ENCODE measurements at places on chromosomes 13 and 19. TPM values are rescaled to one million over a fixed set of nuclear protein-coding genes. Genes with fewer than 3 reads are reported as not detected.

C13orf42 gene
- not detected for polyA plus RNA-seq

PLK5 gene
- polyA plus RNA-seq, result 0.39 TPM

CACNA1A gene
- polyA plus RNA-seq, result 3.2 TPM

PTPRH gene
- 0.30 TPM for polyA plus RNA-seq

VSTM1 gene
- polyA plus RNA-seq, result 0.41 TPM

C3 gene
- 39.6 TPM for polyA plus RNA-seq

POGLUT2 gene
- 34.2 TPM for polyA plus RNA-seq

URAD gene
- not detected for polyA plus RNA-seq

CCDC70 gene
- polyA plus RNA-seq, result not detected

PLPPR3 gene
- polyA plus RNA-seq, result 9.9 TPM

RASAL3 gene
- polyA plus RNA-seq, result 1.9 TPM

ATP8B3 gene
- polyA plus RNA-seq, result 0.99 TPM

ZNF71 gene
- polyA plus RNA-seq, result 6.6 TPM

IGFL3 gene
- not detected for polyA plus RNA-seq

SLC7A9 gene
- polyA plus RNA-seq, result 1.4 TPM

UBAC2 gene
- 71.6 TPM for polyA plus RNA-seq

CTXN1 gene
- polyA plus RNA-seq, result 5.0 TPM

CCL25 gene
- not detected for polyA plus RNA-seq

ZNF560 gene
- polyA plus RNA-seq, result 0.26 TPM

CYP2A6 gene
- polyA plus RNA-seq, result 0.87 TPM

PRR19 gene
- 1.3 TPM for polyA plus RNA-seq

NANOS3 gene
- 2.1 TPM for polyA plus RNA-seq

FKRP gene
- 30.4 TPM for polyA plus RNA-seq

PPP2R1A gene
- polyA plus RNA-seq, result 277 TPM

LRRC8E gene
- 4.2 TPM for polyA plus RNA-seq

CNFN gene
- 0.74 TPM for polyA plus RNA-seq

CYP4F11 gene
- polyA plus RNA-seq, result not detected

PRR22 gene
- 2.9 TPM for polyA plus RNA-seq

NLRP9 gene
- not detected for polyA plus RNA-seq

FUT6 gene
- polyA plus RNA-seq, result 0.71 TPM

TYROBP gene
- 20.4 TPM for polyA plus RNA-seq

GPATCH1 gene
- 17.1 TPM for polyA plus RNA-seq

PPAN gene
- polyA plus RNA-seq, result 22.1 TPM

FCGBP gene
- polyA plus RNA-seq, result 8.2 TPM

ZBTB7A gene
- 11.9 TPM for polyA plus RNA-seq

ZNF100 gene
- polyA plus RNA-seq, result 21.5 TPM

EFNB2 gene
- polyA plus RNA-seq, result 71.0 TPM

PRR36 gene
- polyA plus RNA-seq, result 11.2 TPM

NUP58 gene
- 70.8 TPM for polyA plus RNA-seq

ZNF606 gene
- polyA plus RNA-seq, result 30.0 TPM

NCAN gene
- polyA plus RNA-seq, result 0.03 TPM

ZNF69 gene
- polyA plus RNA-seq, result 17.6 TPM

NCCRP1 gene
- polyA plus RNA-seq, result 0.21 TPM

CNMD gene
- 9.6 TPM for polyA plus RNA-seq

ZNF730 gene
- polyA plus RNA-seq, result 15.7 TPM

ZNF865 gene
- polyA plus RNA-seq, result 7.9 TPM

SLAIN1 gene
- 30.4 TPM for polyA plus RNA-seq

All from right lung (tissue), 10 donors.